ENCODE measurements at places on chromosomes 5 and 9.

GRCh38 chr5:61525512-61526206, 193.6 kb downstream of the ZSWIM6 start:
- no peak for DNase-seq

DNA sequence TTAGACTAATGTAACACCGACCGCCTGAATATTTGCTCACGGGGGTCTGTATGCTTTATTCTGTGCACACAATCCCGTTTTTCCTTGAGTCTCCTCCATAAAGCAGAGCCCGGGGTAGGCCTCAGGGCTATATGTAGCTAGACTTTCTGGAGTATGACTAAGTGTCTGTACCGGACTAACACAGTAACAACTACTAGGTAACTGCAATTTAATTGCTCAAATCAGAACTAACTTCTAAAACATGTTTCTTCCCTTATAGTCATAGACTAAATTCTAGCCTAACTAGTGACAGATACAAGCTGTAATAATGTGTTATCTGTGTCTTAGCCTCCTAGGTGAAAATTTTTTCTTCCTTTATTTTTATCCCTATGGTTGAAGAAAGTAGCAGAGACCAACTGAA, 2.1 kb downstream of the REEP5 start:
- no peak for DNase-seq

DNA sequence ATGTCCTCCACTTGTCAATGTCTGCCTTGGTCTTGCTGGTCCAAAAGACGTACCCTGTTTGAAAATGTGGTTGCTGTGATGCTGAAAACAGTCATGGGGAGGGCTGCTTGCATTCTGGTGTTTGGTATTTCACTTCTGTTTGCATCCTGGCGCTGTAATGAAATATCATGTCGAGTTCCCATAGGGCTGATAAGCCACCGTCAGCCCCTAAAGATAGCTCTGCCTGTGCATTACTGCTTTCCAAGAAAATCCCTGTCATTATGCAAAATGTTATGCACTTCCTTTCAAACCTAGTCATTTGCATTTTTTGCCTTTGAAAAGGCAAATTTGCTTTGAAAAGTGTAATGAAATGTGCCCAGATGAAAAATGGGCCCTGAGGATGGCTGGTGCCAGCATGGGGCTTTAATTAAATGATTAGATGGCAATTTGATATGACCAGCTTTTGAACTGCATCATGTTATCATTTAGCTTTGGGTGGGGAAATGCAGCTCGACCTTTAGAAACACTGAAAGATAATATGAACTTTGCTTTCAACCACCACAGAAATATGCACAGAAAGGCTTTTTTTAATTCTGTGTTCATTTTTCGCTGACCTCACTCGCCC, 374.4 kb upstream of the SGCD start:
- no peak for DNase-seq

DNA sequence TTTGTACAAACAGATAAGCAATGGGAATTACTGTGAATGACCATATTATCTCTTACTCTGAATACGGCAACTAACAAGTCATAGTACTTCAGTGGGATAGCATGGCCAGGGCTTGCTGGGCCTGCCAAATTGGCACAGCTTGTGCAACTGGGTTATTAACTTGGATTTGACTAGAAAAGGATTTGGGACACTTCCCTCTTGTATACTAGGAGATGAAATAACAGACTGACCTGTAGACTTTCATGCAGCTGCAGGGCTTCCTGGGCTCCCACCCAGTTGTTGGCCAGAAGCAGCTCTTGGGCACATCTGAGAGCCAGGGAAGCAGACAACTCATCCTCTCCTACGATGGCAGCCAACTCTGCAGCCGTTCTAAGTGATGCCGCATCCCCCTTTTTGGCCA, 39.8 kb downstream of the CNOT8 start:
- no peak for DNase-seq

DNA sequence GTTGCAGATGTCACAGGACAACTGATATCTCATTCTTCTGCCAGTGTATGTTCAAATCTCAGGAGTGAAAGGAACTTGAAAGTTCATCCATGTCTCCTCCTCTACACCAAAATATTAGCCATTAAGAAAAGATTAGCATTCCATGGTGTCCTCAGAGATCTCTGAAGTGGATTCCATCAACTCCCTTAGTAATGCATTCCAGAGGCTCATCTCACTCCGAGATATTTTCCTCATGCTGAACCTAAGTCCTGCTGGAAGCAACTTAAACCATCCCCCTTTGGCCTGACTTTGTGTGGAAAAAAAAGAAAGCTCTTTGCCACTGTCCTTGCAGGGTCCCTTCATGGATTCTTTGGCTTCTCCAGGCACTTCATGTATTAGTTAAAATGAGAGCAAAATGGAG, 155.7 kb upstream of the ZNF462 start:
- DNase-seq: no peak

GRCh38 chr9:4596165-4596922, 65.8 kb upstream of the PLPP6 start:
- DNase-seq: no peak

- DNase-seq: no peak
Observed at GRCh38 chr9:106643211-106643930, 219.6 kb upstream of the ZNF462 start.

- DNase-seq: no peak
Observed at GRCh38 chr9:76020652-76021051, 130.2 kb downstream of the PCSK5 start.

DNA sequence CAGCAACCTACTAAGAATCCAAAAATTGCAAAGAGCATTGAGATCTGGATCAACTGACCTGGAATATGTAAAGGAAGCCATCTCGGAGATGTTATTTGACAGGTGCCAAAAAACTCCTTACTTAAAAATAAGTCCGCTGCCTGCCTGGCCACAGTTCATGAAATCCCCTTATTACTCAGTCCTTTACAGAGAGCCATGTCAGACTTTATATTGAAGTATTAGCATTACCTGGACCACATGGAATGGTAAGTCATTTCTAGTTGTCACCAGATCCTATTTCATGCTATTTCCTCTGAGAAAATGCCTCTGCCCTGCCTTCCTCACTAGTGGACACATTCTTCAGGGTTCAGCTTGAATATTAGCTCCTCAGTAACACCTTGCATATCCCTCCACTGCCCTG, 115.7 kb downstream of the DEPDC1B start:
- no peak for DNase-seq

DNA sequence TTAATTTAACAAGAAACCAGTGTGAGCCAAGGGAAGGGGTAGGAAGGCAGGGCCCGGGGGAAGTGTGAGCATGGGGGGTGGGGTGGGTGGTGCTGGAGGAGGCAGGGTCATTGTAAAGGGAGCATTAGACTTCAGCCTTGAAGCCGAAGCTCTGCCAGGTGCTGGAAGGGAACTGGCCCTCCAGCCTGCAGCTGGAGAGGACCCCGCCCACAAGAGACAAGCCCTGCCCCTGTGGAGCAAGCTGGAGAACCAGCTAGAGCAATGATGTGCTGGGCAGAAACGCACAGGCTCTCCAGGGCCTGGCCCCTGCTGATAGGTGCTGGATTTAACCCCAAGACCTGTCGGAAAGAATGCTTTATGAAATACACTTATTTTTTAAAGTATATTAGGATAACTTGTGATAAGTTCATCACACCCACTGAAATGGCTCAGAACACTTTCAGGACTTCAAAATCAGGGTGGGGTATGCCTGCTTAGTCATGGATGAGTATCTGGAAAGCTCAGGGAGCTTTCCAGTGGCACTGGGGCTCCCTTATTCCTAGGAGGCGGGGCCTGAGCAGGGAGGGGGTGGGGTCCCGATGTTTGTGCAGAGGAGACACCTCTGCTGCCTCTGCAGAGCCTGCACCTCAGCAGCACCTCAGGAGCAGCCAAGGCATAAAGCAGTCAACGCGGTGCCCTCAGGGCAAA, 27.1 kb downstream of the UBE2QL1 start:
- no peak for DNase-seq

DNA sequence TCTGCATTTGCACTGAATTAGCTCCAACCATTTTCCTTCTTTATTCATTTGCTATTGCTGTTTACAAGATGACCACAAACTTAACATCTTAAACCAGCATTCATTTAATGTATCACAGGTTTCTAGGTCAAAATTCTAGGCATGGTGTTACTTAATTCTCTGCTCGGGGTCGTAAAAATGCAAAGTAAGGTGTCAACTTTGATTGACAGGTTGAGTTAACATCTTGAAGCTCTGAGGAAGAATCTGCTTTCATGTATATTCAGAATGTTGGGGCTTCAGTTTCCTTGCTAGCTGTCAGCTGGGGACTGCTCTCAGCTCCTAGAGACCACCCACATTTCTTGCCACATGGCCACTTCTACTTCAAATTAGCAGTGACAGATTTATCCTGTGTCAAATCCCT, 348.7 kb upstream of the GRIN3A start:
- no peak for DNase-seq

GRCh38 chr5:566636-567309, 42.5 kb upstream of the SLC9A3 start:
- DNase-seq: no peak

GRCh38 chr9:98410185-98410697, 154.8 kb upstream of the TBC1D2 start:
- DNase-seq: no peak

- no peak for DNase-seq
Observed at GRCh38 chr5:119071561-119071995, 691 bp downstream of the DMXL1 start.

- no peak for DNase-seq
Observed at GRCh38 chr5:107670932-107671741, at the start of gene EFNA5. EFNA5 (minus strand) TSS chr5:107670937.

DNA sequence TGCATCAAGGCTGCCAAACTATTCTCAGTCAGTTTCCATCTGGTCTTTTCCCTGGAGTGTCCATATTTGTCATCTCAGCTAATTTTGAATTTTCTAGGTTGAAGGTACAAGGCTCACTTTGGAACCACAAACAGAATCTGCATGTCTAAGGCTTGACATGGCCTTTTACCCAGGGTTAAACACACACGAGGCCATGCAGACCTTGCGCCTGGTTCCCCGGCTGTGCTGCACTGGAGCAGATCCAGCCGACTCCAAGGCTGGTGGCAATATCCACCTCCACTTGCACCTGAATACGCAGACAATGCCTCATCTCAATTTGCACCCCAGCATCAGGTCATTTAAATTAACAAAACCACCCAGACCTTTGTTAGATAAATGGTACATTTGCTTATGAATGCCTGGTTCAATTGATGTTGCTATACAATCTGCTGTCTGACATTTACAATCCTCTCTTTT, 276.2 kb downstream of the HSPA4 start:
- no peak for DNase-seq

DNA sequence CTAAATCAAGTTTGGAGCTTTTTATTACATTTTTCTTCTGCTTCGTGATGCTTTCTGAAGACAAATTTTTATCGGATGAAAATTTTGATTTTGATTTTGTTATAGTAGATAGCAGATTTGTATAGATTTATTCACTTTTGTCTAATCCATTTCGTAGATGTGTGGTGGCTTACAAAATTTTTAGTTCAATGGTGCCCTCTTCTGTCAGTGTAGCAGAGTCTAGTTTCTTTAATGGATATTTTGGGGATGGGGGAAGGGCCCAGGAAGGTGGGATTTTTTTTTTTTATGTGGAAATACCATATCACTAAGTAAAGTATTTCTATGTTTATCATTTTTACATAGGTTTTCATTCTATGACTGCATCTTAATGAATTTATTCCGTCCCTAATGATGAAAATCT, 259.9 kb upstream of the TARS1 start:
- DNase-seq: no peak

DNA sequence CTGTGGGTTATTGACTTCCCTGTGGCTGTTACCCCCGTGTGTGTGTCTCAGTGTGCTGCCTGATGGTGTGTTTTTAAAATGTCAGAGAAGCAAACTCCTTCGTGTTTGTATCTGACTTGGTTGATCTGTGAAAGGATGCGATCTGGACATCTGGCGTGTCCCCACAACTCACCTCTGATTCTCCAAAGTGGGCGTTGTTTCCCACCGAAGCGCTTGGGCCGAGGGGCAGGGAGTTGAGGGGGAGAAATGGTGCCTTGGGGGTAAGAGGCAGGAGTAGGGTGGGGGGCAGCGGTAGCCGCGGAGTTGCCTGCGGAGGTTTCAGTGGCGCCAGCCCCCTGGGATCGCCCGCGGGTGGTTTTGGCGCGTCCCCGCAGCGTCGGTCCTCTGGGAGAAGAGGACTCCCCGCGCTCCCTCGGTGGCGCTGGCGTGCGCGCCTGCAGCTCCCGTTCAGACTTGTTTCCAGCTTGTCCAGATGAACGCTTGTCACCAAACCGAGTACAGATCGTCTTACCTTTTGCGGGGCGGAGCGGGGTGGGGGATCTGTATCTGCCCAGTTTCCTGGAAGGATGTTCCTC, 1.1 kb downstream of the MAST4 start:
- DNase-seq: no peak

DNA sequence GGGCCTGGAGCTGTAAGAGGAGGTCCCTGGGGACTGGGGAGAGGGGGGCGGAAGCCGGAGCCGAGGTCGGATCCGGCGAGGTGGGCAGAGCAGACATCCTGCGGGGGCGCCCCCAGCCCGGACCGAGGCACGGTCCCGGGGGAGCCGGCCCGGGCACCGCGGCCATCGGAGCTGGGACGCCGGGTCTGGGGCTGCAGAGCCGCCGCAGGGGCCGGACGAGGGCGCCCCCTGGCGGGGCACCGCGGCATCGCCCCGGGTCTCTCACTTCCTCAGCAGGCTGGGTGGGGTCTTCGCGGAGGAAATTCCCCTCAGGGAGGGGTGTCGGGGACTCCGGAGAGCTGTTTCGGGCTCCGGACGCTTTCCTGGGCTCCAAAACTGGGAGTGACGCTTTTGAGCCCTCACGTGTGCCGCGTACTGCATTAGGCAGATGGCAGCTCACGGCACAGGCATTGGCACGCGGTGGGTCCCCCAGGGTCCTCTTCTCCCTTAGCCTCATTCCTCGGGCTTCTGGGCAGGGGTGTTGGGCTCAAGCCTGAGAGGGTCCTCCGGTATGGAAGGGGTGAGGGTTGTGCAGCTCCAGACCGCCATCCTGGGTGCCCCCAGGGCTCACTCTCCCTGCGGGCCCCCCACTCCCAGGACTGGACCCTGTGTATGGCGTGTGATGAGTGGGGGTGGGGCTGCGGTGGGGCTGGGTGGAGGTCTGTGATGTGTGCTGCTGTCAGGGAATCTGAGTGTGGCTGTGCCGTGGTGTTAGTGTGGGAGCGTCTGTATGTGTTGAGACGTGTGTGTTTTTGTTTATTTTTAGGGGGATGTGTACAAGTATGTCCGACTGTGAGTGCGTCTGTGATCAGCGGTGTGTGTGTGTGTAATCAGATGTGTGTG, 29.6 kb downstream of the LHX2 start:
- DNase-seq: no peak

- DNase-seq: no peak
Observed at GRCh38 chr9:84136119-84136868, 155.7 kb downstream of the RMI1 start.

GRCh38 chr5:143274952-143275351, 128.5 kb downstream of the NR3C1 start:
- DNase-seq: no peak

- DNase-seq: no peak
Observed at GRCh38 chr5:1899201-1899600, 16.5 kb upstream of the IRX4 start.

DNA sequence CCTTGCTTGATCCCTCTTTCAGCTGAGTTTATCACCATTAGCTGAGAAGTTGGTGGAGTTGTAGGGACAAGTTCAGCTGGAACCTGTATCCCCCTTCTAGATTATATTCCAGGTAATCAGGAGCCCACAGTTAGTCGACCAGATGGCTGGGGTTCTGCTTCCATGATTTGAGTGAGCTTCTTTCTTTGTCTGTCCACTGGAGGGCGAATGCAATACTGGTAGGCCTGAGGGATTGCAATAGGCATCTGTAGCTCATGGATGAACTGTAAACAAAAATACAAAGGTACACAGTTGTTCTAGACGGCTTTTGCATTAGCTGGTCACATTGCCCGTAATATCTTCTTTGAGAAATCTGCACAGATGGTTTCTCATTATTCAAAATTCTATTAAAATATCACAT, 88.9 kb downstream of the PCSK5 start:
- no peak for DNase-seq

Measured in stimulated activated CD4-positive, alpha-beta T cell treated with anti-CD3 and anti-CD28 coated beads, Interleukin-1b, Interleukin-23, amount 100 ng/mL, for 1 hour (primary cell).